ENCODE measurements at places on chromosomes 12 and 14. TPM values are rescaled to one million over a fixed set of nuclear protein-coding genes. Genes with fewer than 3 reads are reported as not detected.

DCP1B gene
- total RNA-seq = 16.6 TPM

GRCh38 chr12:108307006-108307405 lies 32.1 kb downstream of the CMKLR1 start:
- H3K4me1 ChIP-seq = peaks cover 46% of the 10 kb centered on the region
- DNase-seq = no peak
- peak overlapping the region; percentile 95 for H3K27ac ChIP-seq
- no peak overlapping the region for H3K4me3 ChIP-seq
- no peaks in the 10 kb centered on the region for H3K36me3 ChIP-seq

DNA sequence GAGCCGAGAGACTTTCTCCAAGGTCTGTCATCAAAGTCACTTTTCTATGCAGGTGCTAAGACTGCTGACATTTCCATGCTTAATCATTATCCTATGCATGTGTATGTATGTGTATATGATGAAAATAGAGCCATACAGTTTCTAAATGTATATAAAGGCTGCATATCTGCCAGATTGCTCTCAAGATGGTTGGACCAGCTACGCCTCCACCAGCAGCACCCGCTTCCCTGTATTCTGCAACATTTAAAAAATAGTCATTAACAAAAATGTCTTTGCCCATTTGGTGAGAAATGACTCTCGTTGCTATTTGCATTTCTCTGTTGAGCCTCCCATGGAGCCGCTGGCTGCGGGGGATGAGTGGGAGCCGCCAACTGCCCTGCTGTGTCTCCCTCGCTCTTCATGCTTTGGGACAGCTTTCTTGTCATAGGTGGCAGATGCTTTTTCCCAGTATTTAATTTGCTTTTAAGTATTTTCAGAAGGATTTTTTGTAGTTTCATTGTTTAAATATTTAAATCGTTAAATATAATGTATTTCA lies 54.7 kb downstream of the DYNC1H1 start:
- H3K4me1 ChIP-seq = no peaks in the 10 kb centered on the region
- peaks cover 86% of the 10 kb centered on the region for H3K36me3 ChIP-seq
- H3K27me3 ChIP-seq = no peaks in the 10 kb centered on the region
- H3K4me3 ChIP-seq = no peak overlapping the region

- H3K36me3 ChIP-seq = no peaks in the 10 kb centered on the region
- DNase-seq = no peak
- H3K4me3 ChIP-seq = no peak overlapping the region
- no peak overlapping the region for H3K27ac ChIP-seq
- H3K4me1 ChIP-seq = no peaks in the 10 kb centered on the region
Measured at GRCh38 chr12:131683266-131684014, 27.4 kb upstream of the SFSWAP start.

DNA sequence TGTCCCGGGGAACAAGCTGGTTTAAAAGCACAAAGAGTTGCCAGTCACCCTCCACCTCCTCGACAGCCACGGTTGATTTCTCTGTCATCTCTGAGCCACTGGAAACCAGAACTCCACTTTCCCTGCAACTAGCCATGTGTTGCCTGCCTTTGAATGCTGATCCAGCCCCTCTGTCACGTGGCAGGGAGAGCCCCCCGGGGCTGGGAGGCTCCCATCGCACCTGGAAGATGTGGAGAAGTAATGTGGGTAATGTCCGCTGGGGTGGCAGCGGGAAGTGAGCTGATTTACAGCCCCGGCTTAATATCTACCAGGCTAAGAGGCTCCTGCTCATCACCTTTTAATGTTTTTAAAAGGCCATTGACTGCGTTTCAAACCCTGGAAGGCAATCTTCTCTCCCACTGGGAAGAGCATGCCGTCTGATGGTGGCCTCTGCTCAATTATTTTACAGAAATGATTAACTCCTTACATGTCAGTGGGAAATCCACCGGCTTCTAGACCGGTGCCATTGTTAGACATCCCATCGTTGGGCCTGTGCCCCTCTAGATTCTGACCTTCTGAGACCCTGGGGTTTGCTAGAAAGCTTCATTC lies 7.4 kb downstream of the PRIMA1 start:
- DNase-seq = no peak
- H3K27me3 ChIP-seq = no peaks in the 10 kb centered on the region
- H3K36me3 ChIP-seq = peaks cover 3% of the 10 kb centered on the region
- H3K4me1 ChIP-seq = no peaks in the 10 kb centered on the region
- no peak overlapping the region for H3K4me3 ChIP-seq

- no peak overlapping the region for H3K27ac ChIP-seq
- DNase-seq = no peak
- peaks cover 6% of the 10 kb centered on the region for H3K36me3 ChIP-seq
Measured at GRCh38 chr14:73686901-73687300, 27.3 kb downstream of the PNMA1 start.

DNA sequence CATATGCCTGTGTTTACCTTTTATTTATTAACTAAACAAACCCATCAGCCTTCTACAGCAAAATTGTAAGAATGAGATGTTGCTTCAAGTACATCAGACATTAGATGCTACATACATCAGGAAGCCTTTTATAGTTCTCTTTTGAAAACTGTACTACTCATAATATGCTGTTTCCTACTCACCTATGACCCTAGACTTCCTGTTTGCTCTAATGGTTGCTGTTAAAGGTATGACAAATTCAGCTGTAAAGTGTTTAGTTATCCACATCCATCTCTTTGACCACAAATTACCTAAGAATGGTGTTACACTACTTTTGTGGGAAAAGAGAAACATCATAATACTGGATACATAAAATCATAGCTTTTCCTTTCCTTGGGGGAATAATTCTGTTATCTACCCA lies 220.0 kb downstream of the RAD51B start:
- no peaks in the 10 kb centered on the region for H3K27me3 ChIP-seq
- peaks cover 32% of the 10 kb centered on the region for H3K4me1 ChIP-seq
- no peak for DNase-seq
- H3K36me3 ChIP-seq = no peaks in the 10 kb centered on the region
- no peak overlapping the region for H3K27ac ChIP-seq

Data from thoracic aorta (tissue), 2 donors.